ENCODE measurements at places on chromosomes 4 and X.

GRCh38 chr4:6172093-6172926, 28.0 kb downstream of the JAKMIP1 start:
- no peak for DNase-seq

DNA sequence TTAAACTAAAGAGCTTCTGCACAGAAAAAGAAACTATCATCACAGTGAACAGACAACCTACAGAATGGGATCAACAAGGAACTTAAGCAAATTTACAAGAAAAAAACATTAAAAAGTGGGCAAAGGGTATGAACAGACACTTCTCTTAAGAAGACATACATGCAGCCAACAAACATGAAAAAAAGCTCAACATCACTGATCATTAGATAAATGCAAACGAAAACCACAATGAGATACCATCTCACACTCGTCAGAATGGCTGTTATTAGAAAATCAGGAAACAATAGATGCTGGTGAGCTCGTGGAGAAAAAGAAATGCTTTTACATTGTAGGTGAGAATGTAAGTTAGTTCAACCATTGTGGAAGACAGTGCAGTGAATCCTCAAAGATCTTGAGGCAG, 27.8 kb downstream of the PAPSS1 start:
- no peak for DNase-seq

DNA sequence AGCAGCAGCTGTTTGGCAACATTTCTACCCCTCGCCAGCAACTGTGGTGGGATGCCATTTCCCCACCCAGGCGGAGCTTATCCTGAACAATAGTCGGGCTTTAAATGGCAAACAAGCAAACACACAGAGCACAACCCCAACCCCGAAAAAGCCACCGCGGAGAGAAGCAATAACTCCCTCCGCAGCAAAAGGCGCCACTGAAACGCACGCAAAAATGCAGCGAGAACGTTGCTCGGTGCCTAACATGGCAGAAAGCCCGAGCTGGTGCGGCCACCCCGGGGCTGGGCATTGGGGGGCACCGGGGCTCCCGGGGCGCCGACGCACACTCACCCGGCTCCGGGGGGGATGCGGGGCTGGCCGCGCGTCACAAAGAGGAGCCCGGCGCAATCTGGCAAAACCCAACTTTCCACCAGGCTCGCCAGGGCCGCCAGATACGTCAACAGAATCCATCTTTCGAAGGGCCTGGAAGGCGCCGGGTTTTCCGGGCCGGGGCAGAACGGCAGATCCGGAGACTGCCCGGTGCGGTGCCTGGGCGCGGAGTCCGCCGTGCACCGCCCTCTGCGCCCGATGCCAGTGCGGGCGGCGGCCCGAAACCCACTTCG, 818 bp downstream of the RAI2 start:
- DNase-seq = no peak

GRCh38 chrX:106415276-106415895, 196.4 kb upstream of the RADX start:
- DNase-seq = no peak

DNA sequence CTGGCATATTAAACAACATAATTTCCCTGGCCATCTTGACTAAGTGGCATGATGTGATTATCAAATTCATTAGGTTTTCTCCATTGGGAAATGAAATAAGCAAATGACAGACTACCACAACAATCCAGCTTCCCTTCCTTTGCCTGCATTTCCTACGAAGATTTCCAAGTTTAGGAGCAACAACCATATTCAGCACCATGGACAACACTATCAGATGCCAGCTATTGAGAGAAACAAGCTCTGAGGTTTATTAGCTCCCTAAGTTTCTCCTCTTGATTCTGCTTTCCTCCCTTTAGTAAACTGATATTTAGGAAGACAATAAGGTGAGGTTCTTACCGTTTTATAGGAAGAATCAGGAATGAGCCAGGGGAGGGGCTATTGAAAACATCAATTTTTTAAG, 36.2 kb downstream of the DCX start:
- DNase-seq = no peak

DNA sequence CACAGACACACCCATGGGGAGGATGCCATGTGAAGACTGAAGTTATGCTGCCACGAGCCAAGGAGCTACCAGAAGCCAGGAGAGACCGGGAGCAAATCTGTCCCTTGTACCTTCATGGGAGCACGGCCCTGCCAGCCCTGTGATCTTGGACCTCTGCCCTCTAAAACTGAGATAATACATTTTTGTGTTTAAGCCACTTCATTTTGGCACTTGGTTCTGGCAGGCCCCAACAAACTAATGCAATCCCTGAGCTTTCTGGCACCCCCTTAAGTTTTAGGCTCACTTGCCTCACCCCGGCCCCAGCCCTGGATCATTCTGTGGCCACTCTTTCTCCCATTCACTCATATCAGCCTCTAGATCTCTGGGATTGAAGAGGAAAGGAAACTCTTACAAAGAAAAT, 35.4 kb downstream of the SEL1L3 start:
- no peak for DNase-seq

- DNase-seq = no peak
These were observed 29.5 kb upstream of the FGFR3 start for GRCh38 chr4:1763550-1764080.

DNA sequence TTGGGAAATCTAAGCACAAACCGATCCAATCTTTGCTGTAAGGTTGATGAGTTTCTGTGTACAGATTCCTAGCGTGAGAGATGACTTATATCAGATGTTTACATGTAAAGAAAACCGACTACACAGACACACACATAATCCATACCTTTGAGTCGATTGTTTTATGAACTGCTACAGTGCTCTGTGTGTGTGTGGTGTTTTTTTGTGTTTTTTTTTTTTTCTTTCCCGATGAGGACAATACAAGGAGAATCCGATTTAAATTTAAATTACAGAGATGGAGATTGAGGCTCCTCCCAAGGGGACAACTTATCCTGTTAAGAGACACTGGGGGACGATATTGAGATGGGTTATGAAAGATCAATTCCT, 461 bp upstream of the SLC9A6 start:
- DNase-seq = no peak

GRCh38 chr4:155371432-155372043, 5.2 kb downstream of the MAP9 start:
- DNase-seq = no peak

GRCh38 chr4:7462509-7462971, 27.8 kb upstream of the PSAPL1 start:
- peak; percentile 45 for DNase-seq

DNA sequence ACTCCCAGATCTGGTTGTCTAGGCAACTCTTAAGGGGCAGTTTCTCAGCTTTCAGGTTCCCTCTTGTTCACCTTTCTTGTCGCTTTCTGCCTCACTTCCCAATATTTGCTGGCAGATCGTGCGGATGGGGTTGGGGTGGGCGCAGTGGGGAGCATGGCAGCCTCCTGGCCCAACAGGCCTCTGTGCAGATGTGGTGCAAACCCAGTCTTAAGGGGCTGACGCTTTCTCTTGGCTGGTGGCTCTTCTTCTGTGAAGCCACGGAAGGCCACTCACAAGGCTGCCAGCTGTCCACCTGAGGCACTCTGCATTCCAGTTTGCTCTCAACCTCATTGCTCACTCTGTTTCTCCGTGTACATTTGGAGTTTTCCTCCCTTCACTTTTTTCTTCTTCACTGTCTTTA, 61.7 kb downstream of the NBDY start:
- DNase-seq = no peak

GRCh38 chrX:110131031-110131430, 128.1 kb downstream of the TMEM164 start:
- DNase-seq = no peak

DNA sequence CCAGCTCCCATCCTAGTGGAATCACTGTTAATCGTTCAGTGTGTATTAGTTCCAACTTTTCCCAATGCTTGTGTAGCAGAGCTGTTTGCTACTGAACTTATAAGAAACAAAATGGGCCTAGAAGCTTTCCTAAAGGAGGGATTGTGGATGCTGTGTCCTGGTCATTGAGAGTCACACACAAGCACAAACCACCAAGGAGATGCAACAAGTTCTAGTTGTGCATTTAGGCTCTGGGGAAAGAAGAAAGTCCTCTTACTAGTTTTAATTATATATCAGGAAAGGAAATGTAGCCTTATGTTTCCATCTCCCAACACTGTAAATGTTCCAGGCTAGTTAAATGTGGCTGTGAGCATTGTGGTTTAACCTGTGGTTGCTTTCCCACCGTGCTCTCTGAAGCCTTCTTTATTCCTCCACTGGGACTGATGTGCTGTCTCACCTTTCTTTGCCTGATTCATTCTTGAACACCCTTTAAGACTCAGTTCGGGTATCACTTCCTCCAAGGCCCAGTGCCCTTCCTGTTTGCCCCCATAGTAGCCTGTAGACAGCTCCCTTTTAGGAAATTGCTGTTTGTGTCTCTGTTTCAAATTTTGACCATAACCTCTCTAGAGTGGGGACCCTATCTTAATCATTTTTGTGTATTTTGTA, 34.3 kb downstream of the ATP10D start:
- DNase-seq = no peak

GRCh38 chrX:70025464-70025863, 24.3 kb downstream of the AWAT2 start:
- no peak for DNase-seq

DNA sequence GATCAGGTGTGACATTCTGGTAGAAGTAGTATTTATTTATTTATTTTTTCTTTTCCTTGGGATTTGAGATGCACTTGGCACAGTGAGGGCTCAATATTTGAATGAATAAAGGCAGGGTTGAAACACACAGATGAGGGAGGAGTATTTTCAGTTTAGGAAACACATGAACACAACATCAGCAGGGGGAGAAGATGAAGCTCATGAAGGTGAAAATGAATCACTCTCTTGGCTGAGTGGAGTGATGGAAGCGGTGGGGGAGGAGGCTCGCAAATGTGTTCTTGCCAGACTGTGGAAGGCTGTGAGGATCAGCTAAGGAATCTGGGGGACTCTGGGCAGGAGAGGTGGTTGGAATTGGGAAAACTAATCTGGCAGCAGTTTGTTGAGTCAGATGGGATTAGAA, 55.3 kb downstream of the ARHGAP10 start:
- no peak for DNase-seq

- DNase-seq = no peak
These were observed 16.9 kb downstream of the AASDH start for GRCh38 chr4:56370377-56370776.

DNA sequence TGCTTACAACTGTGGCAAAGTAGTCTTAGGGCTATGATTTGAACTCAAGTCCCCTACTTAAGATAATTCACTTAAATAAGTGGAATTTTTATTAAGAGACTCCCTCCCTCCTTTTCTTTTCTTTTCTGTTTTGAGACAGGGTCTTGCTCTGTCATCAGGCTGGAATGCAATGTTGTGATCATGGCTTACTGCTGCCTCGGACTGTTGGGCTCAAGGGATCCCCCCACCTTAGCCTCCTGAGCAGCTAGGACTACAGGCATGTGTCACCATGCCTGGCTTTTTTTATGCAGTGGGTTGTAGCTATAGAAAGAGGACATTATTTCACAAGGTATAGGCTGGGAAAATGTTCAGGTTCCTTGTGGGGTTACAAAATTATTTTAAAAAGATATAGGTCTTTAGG, 19.2 kb downstream of the DIAPH2 start:
- no peak for DNase-seq

DNA sequence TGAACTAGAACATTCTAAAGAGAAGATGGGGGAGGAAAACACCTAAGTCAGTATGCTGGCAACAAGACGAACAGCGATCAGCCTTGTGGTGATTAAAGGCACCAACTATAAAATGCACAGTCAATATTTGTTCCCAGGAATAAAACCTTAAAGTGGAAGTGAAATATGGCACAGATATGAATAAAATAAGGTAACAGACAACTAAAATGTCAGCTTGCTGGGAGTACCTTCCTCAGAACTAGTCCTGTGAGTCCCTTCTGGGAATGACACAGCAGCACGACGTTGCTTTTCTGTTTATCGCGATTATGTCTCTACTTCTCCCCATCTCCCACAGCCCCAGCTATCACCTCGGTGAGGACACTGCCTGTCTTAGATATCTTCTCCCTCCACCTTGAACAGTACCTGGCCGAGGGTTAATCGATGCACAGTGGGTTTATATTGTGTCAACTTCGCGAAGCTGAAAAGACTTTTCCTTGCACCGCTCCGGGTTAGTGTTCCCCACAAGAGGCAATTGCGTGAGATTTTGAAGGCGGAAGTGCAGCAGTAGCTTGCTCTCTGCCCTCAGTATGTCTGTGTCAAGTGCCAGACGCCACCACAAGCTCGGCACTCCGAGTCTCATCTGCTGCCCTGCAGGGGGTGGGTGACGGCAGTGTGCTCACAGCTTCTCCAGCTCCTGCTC, 17.4 kb downstream of the MTNR1A start:
- DNase-seq = no peak

DNA sequence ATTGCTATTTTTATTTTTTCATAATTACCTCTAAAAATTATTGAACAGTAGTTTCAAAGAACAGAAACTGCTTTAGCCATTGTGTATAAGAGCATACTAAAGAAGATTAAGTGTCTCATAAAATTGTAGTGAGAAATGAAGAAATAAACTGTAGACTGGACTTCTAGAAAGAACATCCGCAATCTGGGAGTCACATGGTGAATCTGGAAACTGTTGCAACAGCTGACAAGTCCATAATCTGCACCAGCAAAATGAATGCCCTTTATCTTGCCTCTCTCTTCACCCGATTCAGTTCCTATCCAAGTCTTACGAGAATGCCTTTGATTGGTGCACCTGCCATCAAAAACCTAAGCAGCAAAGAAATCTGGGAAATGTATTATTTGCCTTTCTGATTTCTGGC, 312.9 kb downstream of the NAF1 start:
- no peak for DNase-seq

DNA sequence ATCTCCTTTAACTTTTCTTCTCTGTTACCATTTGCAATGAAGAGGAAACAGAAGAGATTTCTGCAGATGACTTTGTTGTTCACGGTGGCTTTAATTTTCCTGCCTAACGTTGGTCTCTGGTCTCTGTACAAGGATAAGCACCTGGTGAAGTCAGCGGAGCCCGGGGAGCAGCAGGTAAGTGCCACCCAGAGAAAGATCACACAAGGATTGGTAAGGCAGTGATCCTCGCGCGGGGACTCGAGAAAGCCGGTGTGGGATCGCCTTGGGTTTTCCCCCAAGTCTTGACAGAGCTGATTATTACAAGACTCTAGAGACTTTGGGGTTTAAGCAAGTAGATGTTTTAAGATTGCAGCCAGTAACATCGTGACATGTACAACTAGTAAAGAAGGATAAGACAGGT, 1.3 kb downstream of the GALNTL6 start:
- DNase-seq = no peak

GRCh38 chr4:65152205-65152604, 518.1 kb downstream of the EPHA5 start:
- no peak for DNase-seq

- no peak for DNase-seq
These were observed 1.7 kb upstream of the TIFA start for GRCh38 chr4:112287258-112287989.

- DNase-seq = peak; percentile 63
These were observed 125.5 kb downstream of the C4orf51 start for GRCh38 chr4:145805490-145805889.

- no peak for DNase-seq
These were observed 153.5 kb downstream of the KCNIP4 start for GRCh38 chr4:21795091-21795490.
